Stomach (tissue), 19 donors: ENCODE measurements at places on chromosomes 12 and 14. TPM values are rescaled to one million over a fixed set of nuclear protein-coding genes. Genes with fewer than 3 reads are reported as not detected.

- H3K27ac ChIP-seq: no peak overlapping the region
- H3K4me3 ChIP-seq: no peak overlapping the region
- no peaks in the 10 kb centered on the region for H3K4me1 ChIP-seq
- no peak for DNase-seq
- H3K27me3 ChIP-seq: no peaks in the 10 kb centered on the region
- H3K36me3 ChIP-seq: no peaks in the 10 kb centered on the region
These were observed 149.0 kb upstream of the PWP1 start for GRCh38 chr12:107536613-107537012.

The MUCL1 gene
- total RNA-seq: not detected

DNA sequence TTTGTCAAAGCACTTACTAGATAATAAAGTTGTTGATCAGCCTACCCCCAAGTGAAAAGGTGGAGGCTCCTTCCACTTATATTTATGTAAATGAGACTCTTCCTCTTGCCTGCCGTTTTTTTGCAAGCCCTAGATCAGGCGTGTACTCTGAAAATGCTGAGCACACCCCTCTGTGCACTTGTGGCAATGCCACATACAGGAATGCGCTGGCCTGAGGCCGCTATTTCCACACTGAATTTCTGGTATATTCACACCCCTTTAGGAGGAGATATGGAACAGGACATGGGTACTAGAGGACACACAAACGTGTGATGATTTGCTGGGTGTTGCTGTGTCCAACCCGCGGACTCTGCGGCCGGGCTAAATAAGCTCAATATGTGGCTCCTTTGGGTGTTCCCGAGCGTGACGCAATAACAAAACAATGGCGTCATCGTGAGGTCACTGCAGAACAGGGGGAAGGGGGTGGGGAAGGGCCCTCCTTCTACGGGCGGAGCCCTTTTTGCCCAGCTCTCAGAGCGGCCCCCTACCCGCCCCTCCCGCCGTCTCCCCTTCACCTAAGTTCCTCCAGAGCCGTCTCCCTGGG, 554 bp upstream of the TSPAN31 start:
- peaks cover 32% of the 10 kb centered on the region for H3K36me3 ChIP-seq
- DNase-seq: peak; percentile 92
- H3K4me1 ChIP-seq: peaks cover 15% of the 10 kb centered on the region
- peaks cover 13% of the 10 kb centered on the region for H3K27me3 ChIP-seq
- peak overlapping the region; percentile 95 for H3K27ac ChIP-seq

GRCh38 chr12:27922531-27923139, 49.9 kb downstream of the PTHLH start:
- H3K4me1 ChIP-seq: peaks cover 8% of the 10 kb centered on the region
- no peak overlapping the region for H3K27ac ChIP-seq
- H3K36me3 ChIP-seq: no peaks in the 10 kb centered on the region

DNA sequence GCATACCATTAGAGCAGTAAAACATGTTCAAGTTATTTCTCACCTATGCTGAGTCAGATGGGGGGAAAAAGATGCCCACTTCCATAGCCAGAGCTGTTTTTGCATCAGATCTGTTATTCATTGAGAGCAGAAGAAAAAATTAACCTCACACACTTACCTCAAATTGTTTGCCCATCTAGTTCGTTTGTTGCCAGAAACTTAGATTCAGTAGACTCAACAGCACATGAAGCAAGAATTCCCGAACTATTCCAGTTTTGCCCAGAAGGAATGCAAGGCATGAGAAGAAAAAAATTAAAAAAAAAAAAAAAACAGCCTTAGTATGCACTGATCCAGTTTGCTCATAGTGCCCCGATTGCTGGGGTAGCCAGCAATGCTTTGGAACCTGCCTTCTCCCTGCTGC, 12.4 kb upstream of the DPF3 start:
- H3K27me3 ChIP-seq: no peaks in the 10 kb centered on the region
- H3K4me1 ChIP-seq: peaks cover 10% of the 10 kb centered on the region
- no peak overlapping the region for H3K27ac ChIP-seq
- H3K4me3 ChIP-seq: no peak overlapping the region
- no peak for DNase-seq
